OCI-LY7 (cell line): ENCODE measurements at places on chromosomes 7 and 10. TPM values are rescaled to one million over a fixed set of nuclear protein-coding genes. Genes with fewer than 3 reads are reported as not detected.

- DNase-seq, result no peak
Measured at GRCh38 chr10:5364890-5365338, at the start of gene UCN3. Gene UCN3, plus strand, starts transcription at chr10:5364966. Its CDS starts 8,755 bp downstream, at chr10:5373721.

DNA sequence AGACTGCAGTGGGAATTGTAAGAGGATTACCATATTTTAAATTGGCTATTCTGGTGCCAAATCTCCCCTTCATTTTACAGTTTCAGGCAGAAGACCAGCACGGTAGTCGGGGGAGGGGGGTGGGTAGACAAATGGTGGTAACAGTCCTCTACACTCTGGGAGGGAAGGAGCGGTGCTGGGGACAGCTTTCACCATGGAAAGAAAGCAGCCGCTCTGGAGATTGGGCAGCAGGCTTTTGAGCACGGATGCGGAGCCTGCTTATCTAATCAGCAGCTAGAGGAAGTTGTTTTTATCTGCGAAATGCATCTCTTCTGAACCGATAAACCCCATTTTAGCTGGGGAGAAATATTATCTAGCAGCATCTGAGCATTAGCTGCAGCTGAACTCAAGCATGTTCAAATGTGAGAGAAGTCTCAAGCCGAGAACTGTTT lies 28.7 kb downstream of the IKZF1 start:
- DNase-seq, result peak; percentile 45

Gene STK31
- 0.40 TPM in 1 of 2 replicates, not detected in the other for total RNA-seq

Gene LIPF
- not detected in 2 replicates for total RNA-seq
